ENCODE measurements at places on chromosomes 12 and 14. TPM values are rescaled to one million over a fixed set of nuclear protein-coding genes. Genes with fewer than 3 reads are reported as not detected.

SERPINA9 gene
- not detected for total RNA-seq

UBE2N gene
- total RNA-seq, result 84.7 TPM

C12orf76 gene
- total RNA-seq, result 14.6 TPM

INHBC gene
- total RNA-seq, result not detected

CLEC12A gene
- total RNA-seq, result 4.8 TPM

ASCL4 gene
- not detected for total RNA-seq

CLMN gene
- 151 TPM for total RNA-seq

RDH5 gene
- 11.1 TPM for total RNA-seq

INSM2 gene
- total RNA-seq, result not detected

CD163L1 gene
- total RNA-seq, result 7.0 TPM

SYT1 gene
- total RNA-seq, result 1.2 TPM

DDX23 gene
- 65.5 TPM for total RNA-seq

COX6A1 gene
- 331 TPM for total RNA-seq

NRIP2 gene
- 11.7 TPM for total RNA-seq

BMAL2 gene
- 12.8 TPM for total RNA-seq

TAS2R14 gene
- total RNA-seq, result 3.9 TPM

HOTAIR gene
- 0.76 TPM for total RNA-seq

HHIPL1 gene
- 0.88 TPM for total RNA-seq

UNG gene
- total RNA-seq, result 24.9 TPM

EFCAB11 gene
- 8.9 TPM for total RNA-seq

RNU4-1 gene
- 3,016 TPM for total RNA-seq

KRT82 gene
- total RNA-seq, result not detected

PDE3A gene
- 18.3 TPM for total RNA-seq

STAB2 gene
- total RNA-seq, result 0.16 TPM

BRMS1L gene
- 7.3 TPM for total RNA-seq

ESR2 gene
- 2.5 TPM for total RNA-seq

FOXG1 gene
- total RNA-seq, result not detected

SALL2 gene
- total RNA-seq, result 8.8 TPM

COX8C gene
- total RNA-seq, result not detected

P2RX2 gene
- total RNA-seq, result 0.19 TPM

CACNA1C gene
- total RNA-seq, result 17.4 TPM

NXPH4 gene
- 0.16 TPM for total RNA-seq

IFT43 gene
- 41.6 TPM for total RNA-seq

SRRM4 gene
- total RNA-seq, result 0.06 TPM

SLCO1B1 gene
- not detected for total RNA-seq

DNM1L gene
- 66.2 TPM for total RNA-seq

CLEC4E gene
- total RNA-seq, result 4.3 TPM

SMCO2 gene
- total RNA-seq, result 0.38 TPM

ADAMTS20 gene
- total RNA-seq, result not detected

PIANP gene
- total RNA-seq, result 0.63 TPM

OTUB2 gene
- 1.1 TPM for total RNA-seq
